ENCODE measurements at places on chromosomes 13 and 19.

- DNase-seq, result peak; percentile 72
Observed at GRCh38 chr19:10388957-10389356, 8.6 kb upstream of the TYK2 start.

DNA sequence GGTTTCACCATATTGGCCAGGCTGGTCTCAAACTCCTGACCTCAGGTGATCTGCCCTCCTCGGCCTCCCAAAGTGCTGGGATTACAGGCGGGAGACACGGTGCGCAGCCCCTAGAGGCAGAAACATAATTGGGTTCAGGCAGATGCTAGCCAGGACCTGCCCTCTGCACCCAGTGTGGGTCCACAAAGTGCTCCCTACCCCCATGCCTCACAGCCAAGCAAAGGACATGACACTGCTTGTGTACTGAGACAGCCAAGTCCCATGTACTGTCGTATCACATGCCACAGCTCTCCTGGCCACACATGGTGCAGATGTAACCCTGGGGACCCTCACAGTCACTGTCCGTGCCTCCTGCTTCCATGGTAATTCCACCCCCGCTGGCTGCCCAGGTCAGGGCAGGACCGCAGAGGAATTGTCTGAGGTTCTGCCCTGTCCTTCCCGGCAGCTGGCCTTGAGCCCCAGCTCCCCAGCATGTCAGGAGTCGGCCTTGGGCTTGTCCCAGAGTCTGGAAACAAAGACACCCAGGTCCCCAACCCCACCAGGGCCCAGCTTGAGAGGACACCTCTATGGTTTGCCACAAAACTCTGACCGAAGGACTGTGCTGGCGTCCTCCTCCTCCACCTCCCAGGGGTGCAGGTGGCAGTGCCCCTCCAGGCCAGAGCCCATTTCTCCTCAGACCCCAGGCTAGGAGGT is 7.6 kb downstream of the PRR36 start:
- no peak for DNase-seq

GRCh38 chr19:32869966-32870573 is 503 bp upstream of the SLC7A9 start:
- no peak for DNase-seq

GRCh38 chr13:46154136-46154801 is 27.7 kb downstream of the LCP1 start:
- DNase-seq, result no peak

- DNase-seq, result peak; percentile 56
Observed at GRCh38 chr19:15332311-15332996, at the start of gene BRD4. Gene BRD4, minus strand, starts transcription at chr19:15332539. Its CDS starts 59,440 bp downstream, at chr19:15273099.

GRCh38 chr19:46089432-46089831 is 35.1 kb downstream of the IGFL3 start:
- no peak for DNase-seq

GRCh38 chr13:109436841-109437240 is 349.5 kb downstream of the IRS2 start:
- DNase-seq, result no peak

GRCh38 chr13:29543230-29544215 is 52.0 kb downstream of the SLC7A1 start:
- peak; percentile 87 for DNase-seq

GRCh38 chr13:113915012-113915763 is 51.3 kb upstream of the GAS6 start:
- no peak for DNase-seq

GRCh38 chr13:42048684-42049453 is 421 bp downstream of the DGKH start:
- DNase-seq, result peak; percentile 75
